ENCODE measurements at places on chromosomes 6 and 20.

DNA sequence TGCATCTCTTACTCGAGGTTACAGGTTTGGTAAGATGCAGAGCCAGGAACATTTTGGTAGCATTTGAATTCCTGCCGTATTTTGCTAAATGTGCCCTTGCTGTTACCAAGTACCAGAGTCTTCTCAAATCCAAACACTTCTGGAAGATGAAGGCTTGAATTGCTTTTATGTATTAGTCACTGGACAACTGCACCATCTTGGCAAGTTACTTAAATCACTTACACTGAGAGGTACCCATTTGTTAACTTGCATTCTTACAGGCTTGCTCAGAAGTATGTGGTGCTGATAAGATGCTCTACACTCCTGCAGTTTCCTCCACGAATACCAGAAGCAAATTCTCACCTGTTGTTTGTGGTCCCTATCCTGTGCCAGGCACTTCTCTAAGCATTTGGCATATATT is 12.7 kb downstream of the IL22RA2 start:
- DNase-seq: no peak

GRCh38 chr6:3201388-3201787 is 26.1 kb downstream of the TUBB2B start:
- DNase-seq: no peak

GRCh38 chr6:8043221-8043620 is 21.0 kb downstream of the BLOC1S5 start:
- DNase-seq: no peak

DNA sequence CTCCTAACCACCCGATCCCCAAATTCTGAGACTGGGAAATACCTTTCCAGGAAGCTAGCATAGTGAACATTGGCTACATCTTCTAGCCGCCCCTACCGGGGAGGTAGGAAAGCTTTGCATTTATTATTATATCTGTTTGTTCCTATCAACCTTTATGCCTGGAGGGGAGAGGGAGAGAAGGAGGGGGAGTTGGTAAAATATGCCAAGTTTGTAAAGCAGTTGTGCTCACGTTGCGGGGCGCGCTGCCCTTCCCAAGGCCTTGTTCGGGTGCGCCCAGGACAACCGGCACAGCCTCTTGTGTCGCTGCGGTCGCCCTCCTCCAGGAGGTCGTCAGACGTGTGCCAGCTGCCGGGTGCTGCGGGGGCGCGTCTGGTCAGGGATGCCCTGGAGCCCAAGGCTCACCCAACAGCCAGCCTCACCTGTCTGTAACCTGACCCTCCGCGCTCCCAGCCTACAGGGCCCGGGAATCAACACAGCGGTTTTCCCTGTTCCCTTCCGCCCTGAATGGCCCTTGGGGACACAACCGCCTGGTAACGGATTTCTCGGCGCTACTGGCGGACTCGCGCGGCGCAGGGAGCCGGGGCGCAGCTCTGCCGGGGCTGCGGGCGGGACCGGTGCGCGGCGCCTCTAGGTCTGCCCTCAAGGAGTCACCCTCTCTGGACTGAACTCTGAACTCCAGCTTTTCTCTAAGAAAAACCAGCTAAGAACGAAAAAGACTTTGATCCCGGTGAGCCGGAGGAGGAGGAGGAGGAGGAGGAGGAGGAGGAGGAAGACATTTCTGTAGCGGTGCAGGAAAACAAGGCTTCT is 1.1 kb upstream of the OVOL2 start:
- no peak for DNase-seq

DNA sequence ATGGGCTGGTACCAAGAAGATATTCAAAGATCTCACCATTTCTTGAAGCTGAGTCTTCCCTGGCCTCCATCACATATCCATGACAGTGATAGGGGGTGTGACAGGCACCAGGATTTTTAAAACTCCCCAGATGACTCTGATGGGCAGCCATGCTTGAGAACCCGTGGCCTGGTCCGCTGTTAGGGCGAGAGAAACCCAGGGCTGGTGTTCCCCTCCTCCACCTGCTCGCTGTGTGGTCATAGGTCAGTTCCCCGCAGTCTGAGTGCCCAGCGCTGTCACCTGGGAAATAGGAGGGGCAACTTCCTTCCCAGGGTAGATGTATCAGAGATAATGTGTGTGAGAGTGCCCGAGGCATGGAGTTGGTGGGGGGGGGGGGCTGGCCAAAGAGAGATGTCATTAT is 50.9 kb downstream of the TMEM242 start:
- no peak for DNase-seq

DNA sequence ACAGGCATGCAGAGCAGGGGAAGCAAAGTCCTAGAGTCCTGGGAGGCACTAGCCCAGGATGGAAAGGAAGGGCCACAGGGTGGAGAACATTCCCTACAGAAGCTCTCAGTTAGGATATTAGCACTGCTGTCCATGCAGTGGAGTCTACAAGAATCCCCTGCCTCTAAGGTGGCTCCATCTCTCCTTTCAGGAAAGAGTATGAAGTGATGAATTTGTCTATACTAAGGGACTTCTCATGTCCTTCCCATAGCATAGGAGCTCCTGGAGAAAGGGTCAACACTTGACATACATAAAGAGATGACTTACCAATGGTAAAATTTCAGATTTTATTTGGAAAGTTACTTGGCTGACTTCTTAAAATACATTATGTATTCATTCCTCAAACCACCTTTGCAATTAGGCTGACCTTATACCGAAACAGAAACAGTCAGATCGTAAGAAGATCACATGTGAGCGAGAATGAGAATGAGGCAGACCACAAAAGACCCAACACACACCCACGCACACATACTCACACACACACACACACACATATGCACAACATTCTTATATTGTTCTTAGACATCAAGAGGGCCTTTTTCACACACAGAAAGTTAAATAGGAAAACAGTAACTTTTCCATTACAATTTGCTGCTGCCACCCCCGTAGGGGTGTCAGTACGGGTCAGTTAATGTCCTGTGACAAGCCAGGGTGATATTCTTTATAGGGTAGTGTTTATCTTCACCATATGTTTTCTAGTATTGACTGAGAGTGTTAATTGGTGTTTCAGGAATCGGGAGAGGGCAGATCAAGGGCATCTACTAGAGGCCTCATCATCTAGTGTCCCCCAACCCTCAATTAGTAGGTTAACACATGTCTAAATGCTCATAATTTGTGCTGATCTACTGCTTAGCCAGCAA is 159.4 kb downstream of the FAXC start:
- no peak for DNase-seq

DNA sequence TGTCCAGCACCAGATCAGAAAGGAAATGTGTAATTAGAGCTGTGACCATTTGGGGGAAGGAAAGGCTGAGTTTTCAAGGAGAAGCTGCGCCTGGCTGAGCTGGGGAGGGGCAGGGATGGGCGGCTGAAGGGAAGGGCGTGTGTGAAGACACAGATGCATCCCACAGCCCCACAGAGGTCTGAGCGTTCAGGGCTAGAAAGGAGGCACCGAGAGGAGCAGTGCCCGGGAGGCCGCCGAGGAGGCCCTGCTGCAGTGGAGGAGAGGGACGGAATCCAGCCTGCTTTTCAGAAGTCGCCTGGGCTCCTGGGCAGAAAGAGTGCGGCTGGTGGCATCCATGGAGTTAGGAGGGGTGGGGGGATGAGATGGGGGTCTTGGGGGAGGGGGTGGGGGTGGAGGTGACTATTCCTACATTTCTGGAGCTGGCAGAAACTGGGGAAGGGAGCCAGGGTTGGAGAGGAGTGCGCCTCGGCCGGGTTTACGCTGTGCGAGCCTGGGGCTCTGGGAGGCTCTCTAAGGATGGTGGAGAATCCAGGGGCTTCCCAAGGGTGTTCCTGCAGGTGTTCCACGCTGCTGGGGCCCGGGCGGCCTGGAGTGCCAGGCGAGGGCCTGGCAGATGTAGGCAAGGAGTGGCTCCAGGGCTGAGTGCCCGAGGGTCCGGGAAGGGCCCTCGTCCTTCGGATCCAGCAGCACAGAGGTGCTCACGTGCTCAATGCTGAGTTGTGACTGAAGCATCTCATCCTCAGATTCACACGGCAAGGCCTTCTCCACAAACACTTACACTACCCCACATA is 41.8 kb downstream of the WDR27 start:
- no peak for DNase-seq

DNA sequence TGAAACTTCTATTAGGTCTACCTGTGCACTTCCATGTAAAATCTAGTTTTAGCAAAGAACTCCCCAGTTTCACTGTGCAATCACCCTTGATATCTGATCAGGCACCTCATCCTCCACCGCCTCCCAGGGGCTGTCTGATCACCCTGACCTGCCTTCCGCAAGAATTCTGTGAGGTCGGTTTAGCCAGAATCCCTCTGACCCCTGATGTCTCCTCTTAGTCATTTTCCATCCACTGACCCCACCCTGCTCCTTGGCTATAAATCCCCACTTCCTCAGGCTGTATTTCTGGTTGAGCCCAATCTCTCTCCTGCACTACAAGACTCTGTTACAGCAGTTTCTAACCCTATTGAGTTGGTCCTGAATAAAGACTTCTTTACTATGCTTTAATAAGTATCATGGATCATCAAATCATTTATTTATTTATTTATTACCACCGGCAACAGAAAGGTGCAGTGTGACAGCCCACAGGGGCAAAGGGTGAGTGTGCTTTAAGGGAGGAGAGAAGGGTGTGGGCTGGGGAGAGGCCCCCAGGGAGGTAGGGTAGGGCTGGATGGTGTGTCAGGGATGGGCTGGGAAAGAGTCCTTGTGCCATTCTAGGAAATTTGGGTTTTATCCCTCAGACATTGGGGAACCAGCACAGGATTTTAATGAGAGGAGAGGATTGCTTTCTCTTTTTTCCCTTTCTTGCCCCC is 11.2 kb upstream of the SERPINB6 start:
- DNase-seq: no peak

GRCh38 chr20:4812216-4812615 is 90.5 kb downstream of the PRND start:
- no peak for DNase-seq

DNA sequence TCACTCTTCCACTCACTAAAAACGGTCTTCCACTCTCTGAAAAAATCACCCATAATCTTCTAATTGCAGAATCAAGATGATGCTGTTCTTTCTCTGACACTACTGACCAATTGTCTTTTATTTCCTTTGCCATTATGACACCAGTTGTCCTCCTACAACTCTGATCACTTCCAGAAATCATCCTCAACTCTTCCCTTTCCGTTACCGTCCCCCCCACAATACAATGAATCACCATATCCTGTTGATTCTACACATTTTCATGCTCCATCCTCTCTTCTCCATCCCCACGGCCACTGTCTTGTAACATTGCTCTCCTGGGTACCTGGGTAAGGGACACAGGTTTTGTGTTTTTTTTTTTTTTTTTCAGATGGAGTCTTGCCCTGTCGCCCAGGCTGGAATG is 2.5 kb upstream of the PPP2R5D start:
- DNase-seq: no peak

GRCh38 chr6:6564154-6564553 is 24.4 kb upstream of the LY86 start:
- no peak for DNase-seq

DNA sequence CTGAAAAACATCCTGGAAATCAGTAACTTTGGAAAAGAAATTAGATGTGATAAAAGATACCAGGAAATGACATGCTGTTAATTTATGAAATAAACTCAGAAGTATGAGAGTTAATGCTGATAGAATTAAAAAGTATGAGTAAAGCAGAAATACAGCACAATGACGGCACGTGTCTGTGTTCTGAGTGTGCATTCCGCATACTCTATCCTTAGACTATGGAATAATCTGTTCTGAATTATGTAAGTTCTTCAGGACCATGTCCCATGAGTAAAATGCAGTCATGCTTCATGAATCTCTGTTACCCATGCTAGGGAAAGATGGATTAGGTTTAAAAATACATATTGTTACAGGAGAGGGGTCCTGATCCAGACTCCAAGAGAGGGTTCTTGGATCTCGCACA is 21.7 kb downstream of the HECA start:
- DNase-seq: no peak

- no peak for DNase-seq
Measured at GRCh38 chr6:105769987-105770386, 316.1 kb upstream of the PRDM1 start.

DNA sequence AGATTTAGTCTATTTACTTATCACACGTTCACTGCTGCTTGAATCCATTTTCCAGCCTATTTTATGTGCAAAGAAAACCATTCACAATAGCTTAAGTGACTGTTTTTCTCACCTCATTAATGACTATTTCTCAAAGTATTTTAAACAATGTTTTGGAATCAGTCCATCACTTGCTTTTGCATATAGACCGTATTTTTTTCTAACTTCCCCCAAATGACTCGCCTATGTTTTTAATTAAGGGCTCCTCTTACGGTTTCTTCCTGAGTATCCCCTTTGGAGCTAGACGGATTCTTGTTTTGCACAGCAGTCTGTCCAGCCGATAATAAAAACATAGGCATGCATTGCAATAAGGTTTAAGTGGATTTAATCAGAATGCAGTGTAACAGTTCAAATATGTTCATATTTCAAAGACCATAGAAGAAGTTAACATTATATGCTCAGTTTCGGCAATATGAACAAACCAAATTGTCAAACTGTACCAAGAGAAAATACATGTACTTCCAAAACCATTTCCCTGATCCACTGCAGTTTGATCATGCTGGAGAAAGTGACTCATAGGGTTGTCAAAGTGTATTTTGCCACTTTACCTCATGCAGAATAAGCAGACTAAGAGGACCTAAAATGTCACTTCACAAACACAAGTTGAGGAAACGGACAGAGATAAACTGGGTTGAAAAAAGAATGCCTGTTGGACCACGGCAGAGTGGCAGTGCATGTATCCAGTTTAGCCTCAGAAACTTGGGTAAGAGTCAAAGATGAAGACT is 66.4 kb downstream of the HMGN3 start:
- no peak for DNase-seq

GRCh38 chr6:45084257-45084656 is 243.9 kb upstream of the RUNX2 start:
- DNase-seq: no peak

- no peak for DNase-seq
Measured at GRCh38 chr6:85580118-85580877, 13.4 kb downstream of the SNX14 start.

DNA sequence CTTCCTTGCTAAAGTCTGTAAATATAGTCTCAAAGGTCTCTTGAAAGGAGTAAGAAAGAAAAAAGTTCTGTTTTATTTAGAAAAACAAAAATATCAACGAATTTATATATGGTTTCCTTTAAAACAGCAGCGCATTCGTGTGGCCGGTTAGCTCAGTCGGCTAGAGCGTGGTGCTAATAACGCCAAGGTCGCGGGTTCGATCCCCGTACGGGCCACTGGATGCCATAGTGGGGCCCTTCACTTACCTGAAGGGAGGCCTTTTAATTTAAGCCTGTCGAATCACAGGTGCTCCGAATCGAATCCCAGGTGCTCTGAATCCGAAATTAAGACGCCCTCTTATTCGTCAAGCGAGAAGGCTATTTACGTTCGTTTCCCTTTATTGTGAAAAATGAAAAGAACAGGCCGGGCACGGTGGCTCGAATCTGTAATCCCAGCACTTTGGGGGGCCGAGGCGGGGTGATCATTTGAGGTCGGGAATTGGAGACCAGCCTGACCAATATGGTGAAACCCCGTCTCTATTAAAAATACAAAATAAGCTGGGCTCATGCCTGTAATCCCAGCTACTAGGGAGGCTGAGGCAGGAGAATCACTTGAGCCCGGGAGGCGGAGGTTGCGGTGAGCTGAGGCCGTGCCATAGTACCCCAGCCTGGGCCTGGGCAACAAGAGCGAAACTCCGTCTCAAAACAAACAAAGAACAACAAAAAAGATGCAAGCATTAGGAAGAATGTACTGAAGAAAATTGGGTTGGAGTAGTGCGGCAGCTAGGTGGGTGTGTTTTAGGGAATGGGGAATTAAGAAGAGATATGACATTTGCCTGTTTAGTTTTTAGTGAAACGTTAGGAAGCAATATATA is 195.8 kb upstream of the ZNF184 start:
- DNase-seq: no peak
